Occipital lobe (tissue), 3 donors: ENCODE measurements at places on chromosomes 2 and 18.

DNA sequence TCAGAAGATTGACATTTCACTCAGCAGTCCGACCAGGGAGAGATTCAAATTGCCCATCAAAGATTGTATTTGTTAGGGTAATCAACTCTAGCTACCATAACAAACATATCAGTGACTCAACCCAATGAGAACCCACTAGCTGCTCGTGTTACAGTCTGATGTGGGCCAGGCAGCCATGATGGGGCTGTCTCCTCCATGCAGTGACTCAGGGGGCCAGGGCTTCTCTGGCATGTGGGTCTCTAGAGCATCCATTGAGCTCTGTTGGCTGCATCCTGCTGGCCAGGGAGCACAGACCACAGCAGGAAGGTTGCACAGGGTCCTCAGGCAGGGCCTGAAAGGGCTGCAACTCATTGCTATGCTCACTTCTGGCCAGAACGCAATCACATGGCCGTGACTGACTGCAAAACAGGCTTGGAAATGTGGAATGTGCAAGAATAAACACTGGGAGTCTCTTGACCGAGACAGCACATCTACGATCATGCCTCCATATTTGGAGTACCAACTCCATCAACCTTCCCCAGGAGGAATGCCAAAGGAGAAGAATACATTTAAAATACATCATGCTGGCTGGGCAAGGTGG, 216.8 kb downstream of the EIPR1 start:
- DNase-seq = no peak

- no peak for DNase-seq
Measured at GRCh38 chr2:189086250-189086649, 93.3 kb downstream of the COL5A2 start.

DNA sequence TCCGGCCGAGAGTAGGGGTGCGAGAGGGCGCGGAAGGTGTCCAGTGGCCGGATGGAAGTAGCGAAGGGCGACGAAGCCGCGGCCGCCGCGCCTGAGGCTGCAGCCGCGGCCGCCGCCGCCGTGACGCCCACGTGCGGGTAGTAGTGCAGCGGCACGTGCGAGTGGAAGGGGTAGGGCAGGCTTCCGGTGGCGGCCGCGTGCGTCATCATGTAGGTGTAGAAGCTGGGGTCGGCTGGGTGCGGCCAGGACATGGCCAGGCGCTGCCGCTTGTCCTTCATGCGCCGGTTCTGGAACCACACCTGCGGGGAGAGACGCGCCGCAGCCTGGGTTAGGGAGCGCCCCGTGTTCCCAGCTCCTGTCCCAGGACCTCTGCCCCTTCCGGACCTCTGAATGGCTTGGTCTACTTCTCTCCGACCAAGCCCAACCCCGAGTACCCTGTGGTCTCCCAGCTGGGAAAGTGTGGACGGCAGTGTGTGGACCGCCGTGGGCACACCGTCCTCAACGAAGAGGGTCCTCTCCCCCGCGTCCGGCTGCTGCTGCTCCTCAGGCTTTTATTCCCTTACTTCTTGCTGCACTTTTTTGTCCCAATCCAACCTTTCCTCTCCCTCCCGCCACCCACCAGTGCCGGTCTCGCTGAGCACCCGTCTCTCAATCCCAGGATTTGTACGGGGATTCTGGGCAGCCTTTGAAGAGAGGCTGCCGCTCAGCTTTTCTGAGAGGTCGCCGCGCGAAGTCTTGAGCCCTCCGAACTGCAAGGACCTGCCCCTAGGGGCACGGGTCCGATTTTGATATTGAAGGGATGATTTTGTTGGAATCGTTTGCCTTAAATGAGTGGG, 3.0 kb downstream of the EVX2 start:
- no peak for DNase-seq

DNA sequence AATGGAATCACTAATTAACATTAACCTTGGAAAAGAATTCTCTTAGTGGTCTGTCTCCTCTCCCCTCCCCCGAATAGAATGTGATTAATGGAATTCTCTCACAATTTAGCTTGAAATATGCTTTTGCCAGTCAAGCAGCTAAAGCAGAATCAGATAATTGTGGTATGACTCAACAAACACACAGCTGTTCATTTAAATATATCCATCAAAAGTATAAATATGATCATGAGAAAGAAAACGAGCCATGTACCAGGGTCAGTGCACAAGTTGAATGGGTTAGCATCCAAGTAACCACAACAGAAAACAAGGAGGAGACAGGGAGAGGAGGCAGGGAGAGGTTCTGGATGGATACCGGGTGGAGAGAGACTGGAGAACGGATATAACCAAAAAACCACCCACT, 66.9 kb downstream of the ACVR1 start:
- DNase-seq = no peak

DNA sequence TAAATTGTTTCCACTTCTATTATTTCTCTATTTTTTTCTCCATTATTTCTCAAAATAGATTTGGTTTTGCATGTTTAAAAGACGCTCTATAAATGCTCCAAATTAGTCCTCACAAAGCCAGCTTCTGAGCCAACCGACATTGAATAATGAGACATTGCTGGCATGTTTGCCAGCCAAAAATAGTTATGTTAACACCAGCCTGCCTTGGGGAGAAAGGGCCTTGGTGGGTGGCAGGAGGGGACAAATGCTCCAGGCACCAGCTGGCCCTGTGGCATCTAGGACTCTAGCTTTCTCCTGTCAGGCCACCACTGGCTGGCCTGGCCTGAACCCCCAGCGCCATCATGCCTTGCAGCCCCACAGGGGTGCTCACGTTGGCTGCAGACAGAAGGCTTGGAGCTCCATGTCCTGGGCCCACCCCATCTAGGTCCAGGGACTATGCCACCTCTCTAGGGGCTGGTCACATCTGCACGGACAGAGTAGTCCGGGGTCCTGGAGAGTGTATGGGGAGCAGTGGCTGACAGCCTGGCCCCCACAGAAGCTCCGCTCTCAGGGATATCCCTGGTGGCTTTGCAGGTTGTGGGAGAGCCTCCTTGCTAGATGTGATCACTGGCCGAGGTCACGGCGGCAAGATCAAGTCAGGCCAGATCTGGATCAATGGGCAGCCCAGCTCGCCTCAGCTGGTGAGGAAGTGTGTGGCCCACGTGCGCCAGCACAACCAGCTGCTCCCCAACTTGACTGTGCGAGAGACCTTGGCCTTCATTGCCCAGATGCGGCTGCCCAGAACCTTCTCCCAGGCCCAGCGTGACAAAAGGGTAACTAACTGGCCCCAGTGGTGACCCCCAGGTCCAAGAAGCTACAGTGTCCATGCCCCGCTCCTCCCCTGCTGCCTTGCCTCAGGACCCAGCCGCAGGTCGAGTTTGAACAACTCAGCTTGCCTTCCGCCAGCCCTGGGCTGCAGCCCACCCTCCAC, 12.5 kb downstream of the ABCG8 start:
- no peak for DNase-seq

DNA sequence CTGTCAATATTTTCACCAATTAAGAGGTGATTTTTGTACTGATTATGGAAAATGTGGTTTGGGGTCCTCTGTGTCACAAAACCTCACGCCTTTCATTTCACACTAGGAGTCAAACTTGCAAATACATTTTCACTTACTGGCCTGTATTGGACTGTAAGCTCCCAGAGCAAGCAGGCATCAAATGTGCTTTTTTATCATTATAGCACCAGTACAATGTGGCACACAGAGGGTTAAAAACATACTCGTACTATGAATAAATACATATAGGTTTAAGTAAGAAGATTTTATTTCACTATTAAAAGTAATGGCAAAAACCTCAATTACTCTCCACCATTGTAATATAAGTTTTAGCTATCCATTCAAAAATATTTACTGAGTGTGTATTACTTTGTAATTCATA, 56.7 kb downstream of the ABCB11 start:
- DNase-seq = no peak

DNA sequence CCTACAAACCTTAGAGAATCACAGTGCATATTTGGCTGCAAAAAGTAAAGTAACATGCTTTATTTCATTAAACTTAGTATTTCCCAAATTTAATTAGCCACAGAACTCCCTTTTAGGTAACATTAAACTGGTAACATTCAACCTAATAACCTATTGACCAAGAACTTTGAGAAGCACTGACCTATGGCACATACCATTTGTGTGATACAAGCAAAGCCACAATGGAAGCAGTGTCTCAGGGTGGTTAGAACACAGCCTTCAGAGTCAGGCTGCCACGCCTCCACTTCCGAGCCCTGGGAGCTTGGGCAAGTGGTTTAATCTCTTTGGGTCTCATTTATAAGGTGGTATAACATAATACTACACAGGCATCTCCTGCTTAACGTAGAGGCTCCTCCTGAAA, 301.4 kb downstream of the PDE11A start:
- no peak for DNase-seq

DNA sequence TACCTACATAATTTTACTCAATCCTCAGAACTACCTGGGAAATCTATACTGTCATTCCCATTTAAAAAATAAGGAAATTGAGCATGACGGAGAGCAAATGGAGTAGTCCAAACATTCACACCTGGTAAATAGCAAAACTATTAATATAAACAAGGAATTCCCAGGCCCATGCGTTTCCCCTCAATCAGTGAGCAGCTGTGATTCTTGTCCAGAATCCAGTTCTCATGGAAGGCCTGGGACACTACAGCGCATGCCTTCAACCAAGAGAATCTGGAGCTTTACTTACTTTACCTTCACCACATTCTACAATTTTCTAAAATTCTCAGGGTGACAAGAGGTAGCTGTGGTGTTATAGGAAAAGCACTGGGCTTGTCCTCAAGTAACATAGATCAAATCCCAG, 259.0 kb downstream of the LRATD1 start:
- DNase-seq = no peak

- DNase-seq = no peak
Measured at GRCh38 chr18:50312296-50313030, 25.0 kb upstream of the CXXC1 start.

- DNase-seq = no peak
Measured at GRCh38 chr2:206890926-206891325, 48.4 kb upstream of the CPO start.

GRCh38 chr18:45687621-45688020, 36.4 kb upstream of the SLC14A1 start:
- DNase-seq = no peak

DNA sequence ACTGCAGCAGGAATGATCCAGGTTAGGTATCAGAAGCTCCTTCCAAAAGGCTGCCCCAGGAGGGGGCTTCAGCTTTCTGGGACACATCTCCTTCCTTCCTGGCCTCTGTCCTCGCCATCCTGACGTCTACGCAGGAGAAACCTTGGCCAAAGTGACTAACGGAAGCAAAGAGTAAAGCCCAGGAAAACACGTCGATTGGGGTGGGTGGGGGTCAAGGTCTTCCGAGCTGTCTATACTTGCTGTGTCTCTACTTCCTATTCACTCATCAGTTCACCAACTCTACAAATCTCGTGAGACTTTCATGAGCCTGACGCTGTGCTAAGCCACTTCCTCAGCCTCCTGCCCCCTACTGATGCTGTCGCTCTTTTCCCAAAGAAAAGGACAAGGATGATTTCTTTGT, 212.6 kb downstream of the TNS1 start:
- DNase-seq = no peak

GRCh38 chr2:85415980-85416650, 2.4 kb upstream of the SH2D6 start:
- DNase-seq = no peak

DNA sequence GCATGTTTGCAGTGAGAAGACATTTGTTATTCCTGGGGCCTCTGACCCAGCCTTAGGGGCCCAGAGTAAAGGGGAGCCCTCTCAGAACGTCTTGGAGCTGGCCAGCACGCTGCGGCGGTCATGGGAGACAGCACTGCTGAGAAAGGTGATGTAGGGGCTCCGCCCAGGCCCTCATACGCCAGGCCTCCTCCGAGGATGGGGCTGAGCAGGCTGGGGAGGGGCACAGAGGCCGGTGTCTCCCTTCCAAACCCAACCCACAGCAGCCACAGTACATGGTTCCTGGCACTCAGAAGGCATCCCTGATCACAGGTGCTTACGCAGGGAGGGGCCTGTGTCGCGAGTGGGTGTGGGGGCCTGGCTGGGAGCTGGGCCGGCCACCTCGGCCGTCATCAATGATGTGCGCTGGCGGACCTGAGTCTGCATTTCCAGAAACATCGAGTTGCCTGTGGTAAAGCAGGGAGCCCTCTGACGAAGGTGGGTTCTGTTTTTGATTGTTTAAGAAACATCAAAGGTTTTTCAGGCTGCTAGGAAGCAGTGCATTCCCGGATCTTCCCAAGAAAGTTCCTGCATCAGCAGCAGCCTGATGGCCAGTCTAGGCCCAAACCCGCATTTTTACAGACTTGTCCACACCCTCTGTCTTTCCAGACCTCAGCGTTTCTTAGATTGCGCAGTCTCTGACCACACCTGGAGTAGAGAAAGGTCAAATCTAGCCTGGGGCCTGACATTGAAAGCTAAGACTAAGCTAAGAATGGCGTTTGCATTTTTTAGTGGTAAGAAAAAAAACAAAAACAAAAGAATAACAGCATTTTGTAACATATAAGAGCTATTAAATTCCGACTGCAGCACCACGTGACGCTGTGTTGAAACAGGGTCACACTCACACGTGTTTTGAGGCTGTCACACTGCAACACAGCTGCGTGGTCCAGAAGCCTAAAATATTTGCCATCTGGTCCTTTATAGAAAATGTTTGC, 51.2 kb upstream of the PXDN start:
- no peak for DNase-seq

GRCh38 chr2:98153481-98153880, 66.5 kb downstream of the VWA3B start:
- no peak for DNase-seq

DNA sequence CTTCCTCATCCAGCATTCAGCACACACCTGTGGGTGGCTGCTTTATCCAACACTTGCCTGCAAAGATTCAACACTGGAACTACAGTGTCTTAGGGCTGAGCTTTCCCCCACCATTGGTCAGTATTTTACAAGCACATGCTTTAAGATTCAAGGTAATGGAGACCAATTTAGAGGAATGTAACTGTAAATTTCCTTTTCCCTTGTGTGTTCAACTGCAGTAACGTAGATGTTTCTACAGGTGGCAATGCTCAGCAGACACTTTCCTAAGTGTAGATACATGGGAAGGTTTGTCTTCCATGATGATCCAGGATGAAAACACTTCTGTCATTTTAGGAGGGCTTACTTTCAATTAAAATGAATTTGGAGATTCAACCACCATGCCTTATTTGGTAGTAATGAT, 143.6 kb upstream of the PXDN start:
- DNase-seq = no peak

DNA sequence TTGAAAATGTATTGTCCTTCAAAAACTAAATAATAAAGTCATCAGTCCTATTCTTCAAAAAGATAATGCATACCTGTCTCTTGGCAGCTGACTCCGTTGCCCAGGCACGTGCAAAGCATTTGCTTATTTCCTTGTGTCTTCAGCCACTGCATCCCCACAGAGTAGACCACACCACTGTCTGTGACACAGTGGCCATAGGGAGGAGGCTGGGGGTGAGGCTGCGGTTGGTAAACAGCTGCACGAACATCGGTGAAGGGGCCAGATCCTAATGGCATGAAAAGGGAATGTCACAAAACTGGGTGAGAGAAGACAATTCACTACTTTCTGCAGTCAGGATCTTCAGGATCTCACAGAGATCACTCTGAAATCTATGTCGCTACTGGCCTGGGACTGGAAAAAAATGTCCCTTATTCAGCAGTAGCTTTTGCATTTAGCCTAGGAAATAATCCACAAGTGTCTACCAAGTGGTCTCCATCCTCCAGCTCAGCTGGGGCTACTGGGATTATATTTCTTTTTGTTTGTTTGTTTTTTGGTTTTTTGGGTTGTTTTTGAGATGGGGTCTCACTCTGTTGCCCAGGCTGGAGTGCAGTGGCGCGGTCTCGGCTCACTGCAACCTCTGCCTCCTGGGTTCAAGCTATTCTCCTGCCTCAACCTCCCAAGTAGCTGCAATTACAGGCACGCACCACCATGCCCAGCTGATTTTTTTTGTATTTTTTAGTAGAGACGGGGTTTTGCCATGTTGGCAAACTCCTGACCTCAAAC, 10.7 kb downstream of the FN1 start:
- DNase-seq = no peak
